Esophagus muscularis mucosa (tissue), 4 donors: ENCODE measurements at places on chromosomes 2 and 18. TPM values are rescaled to one million over a fixed set of nuclear protein-coding genes. Genes with fewer than 3 reads are reported as not detected.

Gene FAM237A
- total RNA-seq = not detected

- no peak for DNase-seq
Measured at GRCh38 chr18:3440341-3440740, 9.6 kb upstream of the TGIF1 start.

DNA sequence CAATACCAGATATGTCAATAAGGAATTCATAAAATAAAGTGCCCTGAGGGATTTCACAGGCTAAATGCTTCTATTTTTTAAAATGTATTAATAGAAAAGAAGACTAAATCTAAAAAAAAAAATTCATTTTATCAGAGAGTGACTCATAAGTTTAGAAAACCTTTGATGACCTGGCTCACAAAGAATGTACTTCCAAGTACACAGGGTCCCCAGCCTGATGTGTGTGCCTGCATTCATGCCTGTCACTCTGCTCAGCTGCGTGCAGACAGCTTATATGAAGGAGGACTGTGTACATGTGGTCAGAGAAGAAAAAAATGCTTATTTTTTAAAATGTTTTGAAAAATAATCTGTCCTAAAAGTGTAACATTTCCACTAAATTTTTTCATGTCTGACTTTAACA is 3.0 kb upstream of the CPS1 start:
- DNase-seq = no peak

DNA sequence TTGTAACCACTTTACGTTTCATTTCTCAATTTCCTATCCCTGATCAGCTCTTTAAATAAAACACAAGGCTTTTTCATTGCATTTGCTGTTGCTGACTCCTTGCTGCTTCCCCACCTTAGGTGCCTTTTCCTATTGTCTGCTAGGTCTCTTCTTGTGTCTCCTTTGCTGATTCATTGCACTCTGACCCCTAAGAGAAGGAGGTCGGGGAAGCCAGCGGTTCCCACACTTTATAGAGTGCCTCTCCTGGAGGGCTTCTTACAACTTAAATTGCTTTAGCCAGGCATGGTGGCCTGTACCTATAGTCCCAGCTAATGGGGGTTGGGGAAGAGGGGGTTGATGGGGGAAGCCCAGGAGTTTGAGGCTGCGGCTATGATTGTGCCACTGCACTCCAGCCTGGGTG is 495.0 kb downstream of the DLGAP1 start:
- DNase-seq = no peak

- no peak for DNase-seq
Measured at GRCh38 chr18:73212442-73212841, 344.7 kb upstream of the NETO1 start.

- DNase-seq = no peak
Measured at GRCh38 chr2:225064928-225065327, 22.7 kb upstream of the DOCK10 start.
